ENCODE measurements at places on chromosomes 5 and 9.

GRCh38 chr5:177593511-177593910 lies 1.5 kb downstream of the TMED9 start:
- DNase-seq: no peak

- no peak for DNase-seq
Measured at GRCh38 chr5:74164725-74165235, 475.7 kb downstream of the ENC1 start.

DNA sequence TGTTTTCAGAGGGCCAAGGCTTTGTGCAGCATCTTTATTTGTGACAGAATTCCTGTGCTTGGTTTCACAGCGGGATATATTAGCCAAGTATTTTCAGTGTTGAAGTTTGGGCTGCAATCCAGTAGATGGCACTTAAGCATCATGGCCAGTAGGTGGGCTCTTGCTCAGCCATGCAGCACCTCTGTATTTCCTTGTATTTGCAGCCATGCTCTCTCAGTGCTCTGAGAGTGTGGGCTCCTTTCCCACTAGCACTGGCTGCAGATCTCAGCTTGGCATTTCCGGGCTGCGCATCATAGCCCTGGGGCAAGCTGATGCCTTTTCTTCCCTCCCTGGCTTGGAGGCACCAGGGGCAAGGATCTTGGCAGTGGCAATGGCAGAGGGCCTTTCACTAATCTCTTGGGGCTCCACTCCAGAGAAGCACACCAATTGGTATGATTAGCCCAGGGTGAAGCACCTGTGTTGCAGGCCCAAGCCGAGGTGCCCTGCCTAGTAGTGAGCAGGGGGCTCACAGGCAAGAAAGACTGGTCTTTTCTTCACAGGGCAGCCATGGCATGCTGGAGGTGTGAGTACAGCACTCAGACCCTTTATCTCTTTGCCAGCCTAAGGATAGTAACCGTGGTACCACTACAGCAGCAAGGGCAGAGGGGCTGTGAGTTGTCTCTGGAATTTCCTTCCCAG lies 48.3 kb downstream of the SLCO6A1 start:
- no peak for DNase-seq

DNA sequence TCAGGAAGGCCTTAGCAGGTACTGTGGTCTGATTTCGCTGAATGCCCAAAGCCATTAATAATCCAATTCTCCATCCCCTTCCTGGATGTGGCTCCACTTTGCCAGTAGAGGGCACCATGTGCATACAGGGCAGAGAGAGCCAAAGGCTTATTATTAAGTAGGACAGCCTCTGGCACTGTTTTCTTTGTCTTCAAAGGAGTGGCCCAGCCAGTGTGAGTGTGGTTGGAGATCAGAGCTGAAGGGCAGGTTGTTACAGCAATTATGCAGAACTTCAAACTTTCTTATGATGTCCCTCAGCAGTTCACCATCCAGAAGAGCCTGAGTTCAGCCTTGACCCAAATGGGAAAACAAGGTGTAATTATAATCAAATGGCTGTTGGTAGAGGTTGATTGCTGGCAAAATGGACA lies 38.6 kb upstream of the CEMIP2 start:
- peak; percentile 67 for DNase-seq

DNA sequence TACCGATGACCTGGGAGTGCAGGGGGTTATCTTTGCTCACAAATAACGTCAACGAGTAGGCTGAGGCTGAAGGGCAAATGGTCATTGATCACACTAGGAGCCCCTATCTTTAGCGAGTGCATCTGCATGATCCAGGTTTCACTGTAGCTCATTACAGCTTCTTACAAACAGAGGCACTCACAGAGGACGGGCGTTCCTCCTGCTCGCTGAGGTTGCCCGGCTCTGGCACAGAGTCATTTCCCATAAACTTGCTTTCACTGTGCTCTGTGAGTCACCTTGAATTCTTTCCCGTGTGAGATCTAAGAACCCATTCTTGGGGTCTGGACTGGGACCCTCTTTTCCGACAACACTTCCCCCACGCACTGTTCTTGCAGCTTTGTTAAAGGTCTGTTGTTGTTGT lies 1.9 kb upstream of the PAEP start:
- no peak for DNase-seq

- DNase-seq: no peak
Measured at GRCh38 chr9:99948896-99949295, 42.4 kb downstream of the STX17 start.

- no peak for DNase-seq
Measured at GRCh38 chr9:18896531-18897179, 136.4 kb downstream of the SAXO1 start.

DNA sequence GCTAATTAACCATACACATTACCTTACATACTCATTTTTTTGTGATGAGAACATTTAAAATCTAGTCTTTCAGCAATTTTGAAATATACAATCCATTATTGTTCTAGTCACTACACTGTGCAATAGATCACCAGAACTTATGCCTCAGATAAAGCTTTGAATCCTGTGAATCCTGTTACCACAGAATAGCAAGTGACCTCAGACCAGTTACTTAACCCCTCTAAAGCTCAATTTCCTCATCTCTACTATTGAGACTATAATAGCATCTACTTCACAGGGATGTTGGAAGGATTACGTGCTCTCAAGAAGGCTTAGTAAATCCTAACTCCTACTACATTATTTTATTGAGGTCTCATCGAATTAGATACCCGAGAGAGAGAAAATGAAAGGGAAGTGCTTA lies 60.2 kb upstream of the PIP5K1B start:
- no peak for DNase-seq

DNA sequence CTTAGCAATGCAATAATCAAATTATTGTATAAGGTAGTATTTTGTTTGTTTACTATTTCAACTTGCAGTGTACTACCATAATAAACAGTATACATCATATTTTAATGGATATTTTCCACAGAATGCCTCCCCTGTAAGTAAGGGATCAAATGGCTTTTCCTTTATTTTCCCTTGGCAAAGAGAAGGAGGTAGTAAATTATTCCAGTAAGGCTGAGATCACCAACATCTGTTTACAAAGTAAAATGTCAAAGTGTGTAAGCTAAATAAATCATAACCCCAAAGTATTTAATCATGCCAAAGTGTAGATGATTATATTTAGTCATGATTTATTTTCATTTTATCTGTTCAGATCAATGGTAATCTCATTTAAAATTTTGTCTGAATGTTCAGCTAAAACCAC lies 537.6 kb downstream of the PRDM9 start:
- no peak for DNase-seq

GRCh38 chr5:75091597-75091996 lies 39.2 kb upstream of the GCNT4 start:
- DNase-seq: no peak
